ENCODE measurements at places on chromosomes 7 and 10. TPM values are rescaled to one million over a fixed set of nuclear protein-coding genes. Genes with fewer than 3 reads are reported as not detected.
A peak's percentile ranks its signal among the peaks of the same experiment; 100 is the strongest.

- peak; percentile 47 for DNase-seq
Observed at GRCh38 chr10:35335133-35336083, 901 bp upstream of the CCNY start.

DNA sequence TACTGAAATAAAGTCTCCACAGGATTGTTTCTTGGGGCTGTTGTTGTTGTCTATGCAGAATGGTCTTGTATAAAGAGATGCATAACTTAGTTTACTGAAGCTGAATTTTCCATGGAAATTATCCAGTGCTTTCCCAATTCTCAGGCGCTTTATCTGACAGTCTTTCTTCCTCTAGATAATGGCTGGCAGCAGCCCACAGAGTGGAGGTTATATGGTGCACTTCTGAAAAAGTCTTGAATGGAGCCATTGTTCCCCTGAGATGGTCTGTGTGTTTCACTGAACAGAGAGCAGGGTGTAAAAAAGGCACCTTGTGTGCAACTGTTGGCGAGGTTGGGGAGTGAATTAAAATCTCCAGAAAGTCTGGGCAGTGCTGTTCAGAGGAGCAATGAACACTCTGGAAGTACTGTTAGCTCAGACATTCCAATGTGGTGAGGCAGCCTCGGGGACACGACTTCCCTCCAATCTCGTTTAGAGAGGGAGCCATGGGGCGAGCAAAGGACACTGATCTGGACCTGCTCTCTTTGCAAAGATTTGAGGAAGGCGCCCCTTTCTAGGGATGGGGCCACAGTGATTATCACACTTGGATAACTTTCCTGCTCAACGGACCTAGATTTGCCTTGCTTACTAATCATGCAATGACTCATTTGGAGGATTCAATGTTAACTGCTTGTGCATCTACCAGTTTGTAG, 2.0 kb upstream of the PLCE1 start:
- peak; percentile 88 for DNase-seq

GRCh38 chr10:92830478-92831389, 17.6 kb upstream of the EXOC6 start:
- no peak for DNase-seq

The CABCOCO1 gene
- 1.2 TPM for polyA plus RNA-seq

The IGFBP1 gene
- polyA plus RNA-seq, result 0.34 TPM

The IFIT1B gene
- not detected for polyA plus RNA-seq

The BLNK gene
- polyA plus RNA-seq, result not detected

Data from GM23248 (cell line).